CD4-positive, alpha-beta T cell treated with Interleukin-2 at 100 ng/mL for 4 hours (primary cell): ENCODE measurements at places on chromosomes 5 and 9.

DNA sequence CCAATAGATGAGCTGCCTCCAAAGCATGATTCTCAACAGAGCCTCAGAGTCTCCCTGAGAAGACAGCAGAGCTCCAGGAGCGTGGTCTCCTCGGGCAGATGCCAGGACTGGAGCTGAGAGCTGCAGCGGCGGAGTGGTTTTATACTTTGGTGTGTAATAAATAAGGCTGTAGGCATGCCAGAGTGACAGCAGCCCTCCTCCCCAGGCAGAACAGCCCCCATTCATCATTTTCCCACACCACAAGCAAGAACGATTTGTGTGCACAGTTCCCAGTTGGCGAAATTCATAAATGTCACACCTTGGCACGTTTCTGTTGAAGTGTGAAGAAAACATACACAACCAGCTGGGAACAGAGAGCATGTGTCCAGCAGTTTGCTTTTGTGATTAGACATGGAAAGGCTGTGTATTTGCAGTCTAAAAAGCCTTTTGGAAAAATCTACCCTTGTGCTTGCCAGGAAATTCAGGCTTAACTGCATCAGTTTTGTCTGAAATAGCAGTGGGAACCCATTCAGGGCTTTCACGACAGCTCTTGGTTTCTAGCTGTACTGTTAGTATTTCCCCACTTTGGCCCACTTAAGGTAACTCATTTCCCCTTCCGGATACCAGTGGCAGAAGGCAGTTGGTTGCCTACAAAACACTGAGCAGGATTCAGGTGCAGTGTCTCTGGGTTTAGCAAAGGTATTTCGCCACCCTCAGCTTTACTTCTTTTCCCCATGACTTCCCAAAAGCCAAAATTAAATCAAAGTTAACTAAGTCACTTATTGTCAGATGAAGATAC lies at the start of gene C1QTNF3:
Gene C1QTNF3, minus strand, starts transcription at position 115 of the 778 bp plus-strand sequence. Its CDS starts 88 bp downstream, at position 27.
- DNase-seq, result no peak

DNA sequence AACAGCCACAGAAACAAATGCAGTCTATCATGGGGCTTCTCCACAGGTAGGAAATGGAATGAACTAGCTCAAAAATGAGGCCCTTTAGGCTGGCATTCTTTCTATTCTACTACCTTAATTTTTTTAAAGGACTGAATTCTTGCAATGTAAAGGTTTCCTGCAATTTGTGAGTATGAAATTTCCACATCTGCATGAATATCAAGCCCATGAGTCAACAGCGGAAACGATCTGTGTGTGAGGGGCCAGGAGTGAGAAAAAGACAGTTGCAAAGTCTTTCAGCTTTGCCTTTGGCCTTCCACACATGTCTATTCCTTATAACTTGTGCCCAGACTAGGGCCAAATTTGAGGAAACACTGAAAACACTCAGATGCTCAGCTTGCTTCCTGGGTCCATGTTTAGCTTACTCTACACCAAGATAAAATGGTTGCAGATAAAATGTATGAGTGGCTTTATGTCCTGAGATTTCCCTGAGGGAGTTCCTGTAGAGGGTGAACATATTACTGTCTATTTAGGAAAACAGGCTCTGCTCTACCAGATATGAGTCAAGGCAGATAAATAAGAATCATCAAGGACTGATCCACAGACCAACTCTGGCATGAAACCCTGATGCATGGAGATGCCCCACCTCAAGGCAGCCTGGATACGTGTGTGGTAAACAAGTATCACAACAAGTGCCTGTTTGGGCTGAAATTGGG lies 46.5 kb downstream of the RETREG1 start:
- DNase-seq, result no peak

GRCh38 chr9:113879911-113880310 lies 3.8 kb downstream of the ZNF618 start:
- no peak for DNase-seq

DNA sequence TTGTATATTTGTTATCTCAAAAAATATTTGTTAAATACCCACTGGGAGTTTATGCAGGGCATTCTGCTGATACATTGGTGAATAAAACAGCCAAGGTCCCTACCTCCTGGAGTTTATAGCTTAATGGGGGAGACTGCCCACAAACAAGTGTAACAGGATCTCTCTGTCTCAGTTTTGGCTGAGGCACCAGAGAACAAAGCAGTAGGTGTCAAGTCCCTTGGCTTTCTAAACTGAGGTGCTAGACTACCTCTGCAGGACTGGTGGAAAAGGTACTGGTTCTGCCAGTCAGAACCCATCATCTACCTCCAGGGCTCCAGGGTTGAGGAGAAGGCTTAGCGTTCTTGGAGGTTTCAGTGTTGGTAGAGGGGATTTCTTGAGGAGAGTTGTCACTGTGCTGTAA lies 188.4 kb upstream of the ELL2 start:
- DNase-seq, result no peak

DNA sequence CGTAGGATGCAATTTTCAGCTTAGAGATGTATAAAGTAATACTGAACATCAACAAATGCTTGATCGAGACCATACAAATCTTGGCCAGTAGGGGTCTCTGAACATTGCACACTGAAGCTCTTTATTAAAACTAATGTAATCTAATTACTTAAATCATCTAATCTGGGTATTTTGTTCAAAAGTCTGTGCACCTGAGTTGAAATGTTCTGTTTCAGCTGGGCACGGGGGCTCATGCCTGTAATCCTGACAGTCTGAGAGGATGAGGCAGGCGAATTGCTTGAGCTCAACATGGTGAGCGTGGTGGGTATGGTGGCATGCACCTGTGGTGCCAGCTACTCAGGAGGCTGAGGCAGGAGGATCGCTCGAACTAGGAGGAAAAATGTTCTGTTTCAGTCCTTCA lies 41.0 kb downstream of the ESM1 start:
- peak; percentile 73 for DNase-seq

DNA sequence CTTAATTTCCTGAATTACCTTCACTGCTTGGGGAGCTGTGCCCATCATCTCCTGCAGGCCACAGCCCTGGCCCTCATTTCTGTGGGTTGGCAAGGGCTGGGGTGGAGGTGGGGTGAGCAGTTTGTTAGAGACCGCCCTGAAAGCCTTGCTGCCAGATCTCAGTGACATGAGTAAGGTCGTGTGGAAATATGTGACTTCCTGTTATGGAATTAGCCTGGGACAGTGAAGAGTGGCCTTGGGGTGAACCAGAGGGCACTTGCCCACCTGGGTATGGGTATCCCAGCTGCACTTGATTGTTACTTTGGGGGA lies 2.5 kb upstream of the HNRNPAB start:
- DNase-seq, result no peak

GRCh38 chr5:66881480-66882161 lies 285.4 kb downstream of the MAST4 start:
- no peak for DNase-seq

- no peak for DNase-seq
Observed at GRCh38 chr9:110099236-110100095, 108.5 kb downstream of the C9orf152 start.

DNA sequence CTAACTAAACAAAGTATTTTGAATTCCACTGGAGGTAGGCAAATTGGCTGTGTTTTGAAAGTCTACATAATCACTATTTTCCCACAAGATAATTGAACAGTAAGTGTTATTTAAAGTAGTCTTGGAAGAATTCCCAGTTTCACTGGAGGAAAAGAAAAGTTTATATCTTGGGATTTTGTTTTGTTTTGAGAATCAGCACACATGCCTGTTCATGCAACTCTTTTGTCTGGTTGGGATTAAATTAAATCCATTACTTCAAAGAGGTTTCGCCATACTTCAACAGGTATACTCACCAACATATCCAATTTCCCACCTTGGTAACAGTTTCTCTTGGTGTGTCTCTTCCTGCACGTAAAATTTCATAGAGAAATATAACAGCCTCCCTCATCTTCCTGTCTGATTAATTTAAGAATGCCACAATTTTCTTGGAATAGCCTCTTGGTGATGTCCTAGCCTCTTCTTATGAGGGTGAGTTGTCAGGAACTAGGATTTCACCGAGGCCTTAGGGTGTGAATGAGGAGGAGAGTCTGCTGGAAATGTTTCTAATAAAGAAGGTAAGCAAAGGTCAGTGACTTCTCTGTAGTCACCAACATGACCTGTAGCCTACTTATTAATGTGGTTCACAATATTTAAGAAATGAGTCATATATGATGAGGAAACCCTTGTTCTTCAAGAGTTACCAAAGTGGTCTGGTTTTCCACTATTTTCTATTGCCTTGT lies 48.1 kb downstream of the ITGA2 start:
- no peak for DNase-seq

- DNase-seq, result no peak
Observed at GRCh38 chr5:178198706-178199105, 5.6 kb upstream of the HNRNPAB start.

DNA sequence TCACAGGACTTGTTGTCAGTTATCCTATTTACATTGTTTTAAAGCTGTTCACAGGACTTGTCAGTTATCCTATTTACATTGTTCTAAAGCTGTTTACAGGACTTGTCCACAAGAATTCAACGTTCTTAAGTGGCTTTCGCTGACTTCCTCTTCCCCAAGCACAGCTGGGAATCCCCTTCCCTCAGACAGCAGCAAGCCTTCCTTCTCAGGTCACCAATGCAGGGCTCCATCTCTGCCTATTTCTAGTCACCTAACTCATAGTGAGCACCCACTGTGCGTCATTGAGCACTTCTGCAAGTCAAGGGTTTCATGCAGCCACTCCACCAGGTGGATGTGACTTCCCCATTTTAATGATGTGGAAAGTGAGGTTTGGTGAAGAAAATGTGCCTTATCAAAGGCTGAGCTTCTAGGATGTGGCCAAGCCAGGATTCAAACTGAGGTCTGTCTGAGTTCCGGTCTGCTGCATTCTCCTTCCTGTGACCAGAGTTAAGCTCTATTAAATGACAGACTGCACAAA lies 109.8 kb upstream of the ZNF462 start:
- no peak for DNase-seq

DNA sequence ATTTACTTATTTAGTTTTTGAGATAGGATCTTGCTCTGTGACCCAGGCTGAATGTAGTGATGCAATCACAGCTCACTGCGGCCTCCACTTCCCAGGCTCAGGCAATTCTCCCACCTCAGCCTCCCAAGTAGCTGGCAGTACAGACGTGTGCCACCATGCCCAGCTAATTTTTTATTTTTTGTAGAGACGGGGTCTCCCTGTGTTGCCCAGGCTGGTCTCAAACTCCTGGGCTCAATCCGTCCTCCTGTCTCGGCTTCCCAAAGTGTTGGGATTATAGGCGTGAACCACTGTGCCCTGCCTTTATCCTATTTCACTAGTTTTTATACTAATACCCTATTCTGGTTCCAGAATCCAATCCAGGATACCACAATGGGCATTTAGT lies 6.8 kb downstream of the RPS14 start:
- DNase-seq, result no peak

GRCh38 chr5:163566678-163567077 lies 61.3 kb downstream of the MAT2B start:
- DNase-seq, result no peak

DNA sequence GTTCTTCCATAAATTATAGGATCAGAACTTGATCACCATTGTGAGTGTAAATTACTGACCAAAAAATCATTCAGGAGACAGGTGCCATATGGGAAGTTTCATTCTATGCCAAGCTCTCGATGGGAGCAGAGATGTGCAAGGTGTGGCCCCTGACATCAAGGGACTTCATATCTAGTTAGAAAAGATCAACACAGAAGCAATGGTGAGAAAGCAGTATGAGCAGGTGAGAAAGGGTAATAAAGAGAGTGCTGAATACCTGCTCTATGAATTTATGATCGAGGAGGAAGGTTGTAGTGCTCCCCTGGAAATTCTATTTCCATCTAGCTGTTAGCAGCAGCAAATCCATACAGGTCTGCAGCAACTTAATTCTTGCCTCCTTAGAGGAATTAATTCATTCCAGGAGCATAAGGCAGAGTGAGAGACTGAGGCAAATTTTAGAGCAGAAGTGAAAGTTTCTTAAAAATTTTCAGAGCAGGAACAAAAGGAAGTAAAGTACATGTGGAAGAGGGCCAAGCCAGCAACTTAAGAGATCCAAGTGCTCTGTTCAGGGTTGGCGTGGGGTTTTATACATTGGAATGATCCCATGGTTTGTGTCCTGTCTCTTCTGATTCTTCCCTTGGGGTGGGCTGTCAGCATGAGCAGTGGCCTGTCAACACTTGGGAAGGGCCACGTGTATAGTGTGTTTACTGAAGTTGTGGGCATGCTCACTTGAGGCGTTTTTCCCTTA lies 181.8 kb downstream of the SAXO1 start:
- DNase-seq, result no peak

GRCh38 chr5:123180178-123180577 lies 91.1 kb downstream of the PRDM6 start:
- no peak for DNase-seq

DNA sequence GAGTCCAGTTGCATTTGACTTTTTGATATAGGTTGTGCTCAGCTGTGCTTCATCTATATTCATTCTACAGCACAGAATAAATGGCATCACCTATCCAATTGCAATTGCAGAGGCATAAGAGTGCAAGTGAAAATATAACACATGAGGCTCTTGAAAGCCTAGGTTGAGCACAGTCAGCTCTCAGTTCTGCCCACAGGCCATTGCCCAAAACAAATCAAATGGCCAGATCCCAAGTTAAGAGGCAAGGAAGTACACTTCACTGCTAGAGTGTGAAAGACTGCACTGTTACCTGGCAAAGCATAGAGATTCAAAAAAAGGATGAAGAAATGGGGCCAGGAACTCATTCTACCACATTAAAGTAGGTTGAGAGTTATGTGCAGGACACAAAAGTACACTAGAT lies 305.5 kb upstream of the SEMA6A start:
- DNase-seq, result no peak

- no peak for DNase-seq
Observed at GRCh38 chr5:131647048-131647769, 12.2 kb upstream of the RAPGEF6 start.

DNA sequence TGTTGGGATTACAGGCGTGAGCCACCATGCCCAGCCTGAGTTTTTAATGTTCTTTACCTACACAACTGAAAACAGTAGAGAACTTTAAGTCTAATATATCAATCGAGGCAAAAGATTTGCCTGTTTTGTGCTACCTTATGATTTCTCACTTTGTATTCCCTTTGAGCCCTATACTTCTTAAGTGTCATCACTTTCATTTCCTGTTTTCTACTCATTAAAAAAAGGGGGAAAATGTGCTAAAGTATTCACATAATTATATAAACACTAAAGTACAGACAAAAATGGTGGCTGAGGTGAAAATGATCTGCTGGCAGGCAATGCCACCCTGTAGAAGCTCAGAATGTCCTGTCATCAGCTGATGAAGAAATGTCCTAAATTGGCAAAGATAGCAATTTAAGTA lies 23.6 kb downstream of the ATG10 start:
- no peak for DNase-seq

GRCh38 chr9:69429281-69429680 lies 104.3 kb downstream of the ENTREP1 start:
- no peak for DNase-seq

- no peak for DNase-seq
Observed at GRCh38 chr5:34736445-34737115, 80.5 kb downstream of the RAI14 start.

- DNase-seq, result no peak
Observed at GRCh38 chr5:169442403-169442874, 141.1 kb upstream of the SPDL1 start.

GRCh38 chr5:81552852-81553566 lies 159.1 kb upstream of the ACOT12 start:
- no peak for DNase-seq
